ENCODE measurements at places on chromosomes 13 and 19. TPM values are rescaled to one million over a fixed set of nuclear protein-coding genes. Genes with fewer than 3 reads are reported as not detected.

GRCh38 chr13:36029166-36029565 lies 102.0 kb downstream of the DCLK1 start:
- H3K4me3 ChIP-seq, result no peak overlapping the region
- no peak for DNase-seq
- no peaks in the 10 kb centered on the region for H3K4me1 ChIP-seq
- no peaks in the 10 kb centered on the region for H3K36me3 ChIP-seq

The LYPD3 gene
- total RNA-seq, result 3.7 TPM

DNA sequence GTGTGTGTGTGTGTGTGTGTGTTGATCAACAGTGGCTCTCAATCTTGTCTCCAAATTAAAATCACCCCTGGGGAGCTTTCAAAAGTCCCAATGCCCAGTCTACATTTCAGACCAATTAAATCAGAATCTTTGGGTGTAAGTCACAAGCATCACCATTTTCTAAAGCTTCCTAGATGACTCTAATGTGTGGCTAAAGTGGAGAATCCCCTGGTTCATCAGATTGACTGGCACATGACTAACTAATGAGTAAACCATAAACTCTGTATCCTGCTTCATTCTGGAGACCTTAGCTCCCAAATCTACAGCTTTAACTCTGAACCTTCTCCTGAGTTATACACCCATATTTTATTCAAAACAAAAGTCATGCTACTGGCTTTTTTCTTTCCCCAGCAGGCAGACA lies 131.3 kb downstream of the SUCLA2 start:
- DNase-seq, result no peak
- H3K36me3 ChIP-seq, result no peaks in the 10 kb centered on the region
- H3K4me3 ChIP-seq, result no peak overlapping the region
- H3K27ac ChIP-seq, result no peak overlapping the region

DNA sequence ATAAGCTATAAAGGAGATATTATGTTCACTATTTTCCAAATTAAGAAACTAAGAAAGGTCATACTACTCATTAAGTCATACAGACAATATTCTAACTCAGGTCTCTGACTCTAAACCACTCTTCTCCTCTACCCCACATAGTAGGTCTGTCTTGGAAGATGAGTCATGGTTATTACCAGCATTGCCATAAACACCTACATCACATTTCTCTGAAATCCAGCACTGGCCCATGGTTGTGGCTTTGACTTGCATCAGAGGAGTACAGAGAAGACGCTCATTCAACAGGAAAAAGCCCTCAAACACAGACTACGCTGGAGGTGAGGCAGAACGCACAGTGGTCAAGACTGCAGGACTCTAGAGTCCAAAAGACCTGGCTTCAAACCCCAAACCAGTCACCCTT lies 476.8 kb downstream of the COG6 start:
- H3K4me1 ChIP-seq, result peaks cover 21% of the 10 kb centered on the region
- H3K27ac ChIP-seq, result no peak overlapping the region
- no peak overlapping the region for H3K4me3 ChIP-seq
- DNase-seq, result no peak

DNA sequence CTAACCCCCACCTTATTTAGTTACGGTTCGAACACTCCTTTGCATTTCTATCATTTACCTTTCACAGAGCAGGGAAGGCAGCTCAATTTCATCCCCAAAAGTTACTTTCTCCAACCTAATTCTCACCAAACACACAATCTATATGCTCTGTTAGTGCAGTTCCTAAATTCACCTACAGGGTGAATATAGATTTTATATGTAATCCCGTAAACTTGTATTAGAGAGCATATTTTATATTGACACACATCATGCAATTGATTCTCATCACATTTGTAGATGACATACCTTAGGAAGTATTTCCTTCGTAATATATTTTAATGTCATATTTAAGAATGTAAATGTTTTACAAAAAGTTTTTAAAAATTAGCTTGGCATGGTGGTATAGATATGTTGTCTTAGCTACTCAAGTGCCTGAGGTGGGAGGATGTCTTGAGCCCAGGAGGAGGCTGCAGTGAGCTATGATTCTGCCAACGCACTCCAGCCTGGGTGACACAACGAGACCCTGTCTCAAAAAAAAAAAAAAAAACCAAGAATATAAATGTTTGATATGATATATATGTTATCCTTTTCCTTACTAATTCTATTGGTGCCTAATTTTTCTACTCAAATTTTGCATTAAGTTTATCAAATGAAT lies 57.3 kb upstream of the TNFRSF19 start:
- no peak for DNase-seq
- H3K27me3 ChIP-seq, result no peaks in the 10 kb centered on the region
- H3K4me1 ChIP-seq, result no peaks in the 10 kb centered on the region
- H3K27ac ChIP-seq, result no peak overlapping the region

The RNF225 gene
- not detected for total RNA-seq

GRCh38 chr13:103539265-103539664 lies 473.0 kb upstream of the SLC10A2 start:
- H3K27ac ChIP-seq, result no peak overlapping the region
- H3K36me3 ChIP-seq, result no peaks in the 10 kb centered on the region
- DNase-seq, result no peak
- no peaks in the 10 kb centered on the region for H3K4me1 ChIP-seq
- H3K27me3 ChIP-seq, result no peaks in the 10 kb centered on the region
- no peak overlapping the region for H3K4me3 ChIP-seq

The ZNF85 gene
- total RNA-seq, result 6.5 TPM

- peak overlapping the region; percentile 63 for H3K27ac ChIP-seq
- H3K27me3 ChIP-seq, result no peaks in the 10 kb centered on the region
- peak; percentile 63 for DNase-seq
- no peaks in the 10 kb centered on the region for H3K36me3 ChIP-seq
- peaks cover 50% of the 10 kb centered on the region for H3K4me1 ChIP-seq
Measured at GRCh38 chr19:32691952-32692726, 518 bp downstream of the NUDT19 start.

The KLK14 gene
- total RNA-seq, result not detected

The SERTAD1 gene
- total RNA-seq, result 11.3 TPM

GRCh38 chr19:18978616-18979015 lies 37.6 kb upstream of the HOMER3 start:
- H3K36me3 ChIP-seq, result no peaks in the 10 kb centered on the region
- no peak overlapping the region for H3K27ac ChIP-seq
- DNase-seq, result no peak
- no peak overlapping the region for H3K4me3 ChIP-seq
- H3K4me1 ChIP-seq, result no peaks in the 10 kb centered on the region

- no peak overlapping the region for H3K27ac ChIP-seq
- H3K4me1 ChIP-seq, result no peaks in the 10 kb centered on the region
- no peaks in the 10 kb centered on the region for H3K36me3 ChIP-seq
- peak; percentile 32 for DNase-seq
- no peak overlapping the region for H3K4me3 ChIP-seq
Measured at GRCh38 chr19:4567584-4568071, 8.1 kb upstream of the SEMA6B start.

GRCh38 chr13:78228940-78229339 lies 310.3 kb upstream of the EDNRB start:
- no peaks in the 10 kb centered on the region for H3K27me3 ChIP-seq
- no peak for DNase-seq
- H3K27ac ChIP-seq, result no peak overlapping the region
- H3K36me3 ChIP-seq, result no peaks in the 10 kb centered on the region

The RDH8 gene
- not detected for total RNA-seq

DNA sequence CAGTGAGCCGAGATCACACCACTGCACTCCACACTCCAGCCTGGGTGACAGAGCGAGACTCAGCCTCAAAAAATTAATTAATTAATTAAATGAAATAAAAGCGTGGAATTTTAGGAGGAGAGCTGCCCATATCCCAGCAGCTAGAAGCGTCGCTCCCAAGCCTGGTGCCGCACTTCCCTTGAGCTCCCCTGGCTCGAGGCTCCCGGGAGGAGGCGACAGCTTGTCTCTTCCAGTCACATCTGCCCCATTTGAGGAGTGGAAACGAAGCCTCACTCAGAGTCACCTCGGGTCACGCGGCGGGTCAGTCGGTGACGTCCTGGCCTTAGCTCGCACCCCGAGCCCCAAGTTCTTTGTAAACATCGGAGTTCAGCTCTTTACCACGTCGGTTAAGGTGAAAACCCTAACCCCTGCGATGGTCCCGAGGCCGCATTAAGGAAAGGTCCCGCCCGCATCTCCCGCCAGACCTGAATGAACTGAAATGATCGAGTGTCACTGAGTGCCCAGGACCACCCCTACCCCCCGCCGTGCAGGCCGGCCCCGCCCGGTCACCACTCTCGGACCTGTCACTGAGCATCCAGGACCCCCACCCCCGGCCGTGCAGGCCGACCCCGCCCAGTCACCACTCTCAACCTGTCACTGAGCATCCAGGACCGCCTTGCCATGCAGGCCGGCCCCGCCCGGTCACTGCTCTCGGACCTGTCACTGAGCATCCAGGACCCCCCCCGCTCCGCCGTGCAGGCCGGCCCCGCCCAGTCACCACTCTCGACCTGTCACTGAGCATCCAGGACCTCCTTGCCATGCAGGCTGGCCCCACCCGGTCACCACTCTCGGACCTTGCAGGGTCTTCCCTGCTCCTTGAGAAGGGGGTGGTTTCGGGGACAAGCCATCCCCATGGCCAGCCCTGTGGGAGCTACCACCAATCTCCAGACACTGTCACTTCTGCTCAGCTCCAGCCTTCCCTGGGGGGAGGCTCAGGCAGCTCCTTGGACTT lies 176.9 kb downstream of the KDM4B start:
- no peak overlapping the region for H3K4me3 ChIP-seq
- H3K27ac ChIP-seq, result no peak overlapping the region
- H3K4me1 ChIP-seq, result no peaks in the 10 kb centered on the region
- H3K27me3 ChIP-seq, result no peaks in the 10 kb centered on the region

DNA sequence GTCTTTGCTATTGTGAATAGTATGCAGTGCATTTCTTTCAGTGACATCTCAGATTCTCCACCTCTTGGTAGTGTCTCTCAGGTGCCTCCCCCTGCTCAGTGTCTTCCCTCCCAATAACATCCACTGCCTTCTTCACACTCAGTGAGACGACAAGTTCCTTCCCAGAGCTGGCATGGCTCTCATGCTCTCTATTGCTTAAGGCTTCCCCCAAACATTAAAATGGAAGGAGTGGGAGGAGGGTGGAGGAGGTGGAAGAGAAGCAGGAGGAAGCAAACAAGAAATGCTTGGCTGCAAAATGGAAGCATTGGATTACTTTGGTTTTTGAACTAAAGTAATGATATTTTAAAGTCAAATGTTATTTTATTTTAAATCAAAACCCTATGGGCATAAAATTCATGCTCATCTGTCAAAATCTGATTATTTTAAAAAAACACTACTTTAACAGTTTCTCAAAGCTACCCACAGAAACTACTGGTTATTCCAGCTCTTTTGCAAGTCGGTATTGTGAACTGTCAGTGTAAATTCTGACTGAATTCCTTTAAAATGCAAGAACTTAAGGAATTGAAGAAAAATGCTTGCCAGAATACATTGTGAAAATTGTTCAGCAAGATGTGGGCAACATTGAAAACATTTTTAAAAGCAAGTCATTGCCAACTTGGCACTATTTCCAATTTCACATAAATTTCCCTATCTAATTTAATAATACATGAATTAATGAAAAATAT lies 727.6 kb upstream of the ARGLU1 start:
- H3K36me3 ChIP-seq, result no peaks in the 10 kb centered on the region
- H3K4me3 ChIP-seq, result no peak overlapping the region
- H3K27me3 ChIP-seq, result no peaks in the 10 kb centered on the region
- no peak overlapping the region for H3K27ac ChIP-seq
- DNase-seq, result no peak
- H3K4me1 ChIP-seq, result no peaks in the 10 kb centered on the region

The TRPC4 gene
- not detected for total RNA-seq

- no peaks in the 10 kb centered on the region for H3K27me3 ChIP-seq
- no peak overlapping the region for H3K4me3 ChIP-seq
- peaks cover 100% of the 10 kb centered on the region for H3K4me1 ChIP-seq
- no peaks in the 10 kb centered on the region for H3K36me3 ChIP-seq
Measured at GRCh38 chr13:98517576-98518310, 59.2 kb downstream of the STK24 start.

The MBD3L2 gene
- not detected for total RNA-seq

DNA sequence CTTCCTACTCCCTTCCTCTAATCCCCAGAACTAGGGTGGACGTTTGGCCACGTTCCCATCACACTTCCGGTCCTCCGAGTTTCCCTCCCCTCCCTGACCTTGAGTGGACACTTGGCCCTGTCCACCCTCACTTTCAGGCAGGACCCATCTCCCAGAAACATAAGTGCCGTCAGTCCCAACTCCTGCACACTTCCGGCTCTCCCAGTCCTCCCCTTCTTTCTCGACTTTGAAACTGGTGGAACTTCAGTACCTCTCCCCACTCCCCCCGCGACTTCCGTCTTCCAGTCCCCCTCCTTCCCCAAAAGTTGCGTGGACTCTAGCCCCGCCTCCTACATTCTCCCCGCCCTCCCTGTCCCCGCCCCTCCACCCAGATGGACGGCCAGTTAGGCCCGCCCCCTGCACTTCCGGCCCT lies 278 bp upstream of the ZNF274 start:
- H3K36me3 ChIP-seq, result peaks cover 19% of the 10 kb centered on the region
- peak overlapping the region; percentile 97 for H3K27ac ChIP-seq
- H3K27me3 ChIP-seq, result no peaks in the 10 kb centered on the region
- H3K4me1 ChIP-seq, result peaks cover 20% of the 10 kb centered on the region

DNA sequence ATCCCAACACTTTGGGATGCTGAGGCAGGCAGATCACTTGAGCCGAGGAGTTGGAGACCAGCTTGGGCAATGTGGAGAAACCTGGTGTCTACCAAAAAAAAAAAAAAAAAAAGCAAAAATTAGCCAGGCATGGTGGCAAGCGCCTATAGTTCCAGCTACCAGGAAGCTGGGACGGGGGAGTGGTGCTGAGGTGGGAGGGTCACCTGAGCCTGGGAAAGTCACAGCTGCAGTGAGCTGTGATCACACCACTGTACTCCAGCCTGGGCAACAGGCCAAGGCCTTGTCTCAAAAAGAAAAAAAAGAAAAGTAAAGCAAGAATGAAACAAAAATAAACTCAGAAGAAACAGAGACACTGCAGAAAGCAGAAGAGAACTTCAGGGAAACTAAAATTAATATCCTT lies 31.6 kb downstream of the MTRF1 start:
- no peaks in the 10 kb centered on the region for H3K27me3 ChIP-seq
- no peak overlapping the region for H3K27ac ChIP-seq
- H3K4me1 ChIP-seq, result no peaks in the 10 kb centered on the region
- DNase-seq, result no peak
- no peak overlapping the region for H3K4me3 ChIP-seq

DNA sequence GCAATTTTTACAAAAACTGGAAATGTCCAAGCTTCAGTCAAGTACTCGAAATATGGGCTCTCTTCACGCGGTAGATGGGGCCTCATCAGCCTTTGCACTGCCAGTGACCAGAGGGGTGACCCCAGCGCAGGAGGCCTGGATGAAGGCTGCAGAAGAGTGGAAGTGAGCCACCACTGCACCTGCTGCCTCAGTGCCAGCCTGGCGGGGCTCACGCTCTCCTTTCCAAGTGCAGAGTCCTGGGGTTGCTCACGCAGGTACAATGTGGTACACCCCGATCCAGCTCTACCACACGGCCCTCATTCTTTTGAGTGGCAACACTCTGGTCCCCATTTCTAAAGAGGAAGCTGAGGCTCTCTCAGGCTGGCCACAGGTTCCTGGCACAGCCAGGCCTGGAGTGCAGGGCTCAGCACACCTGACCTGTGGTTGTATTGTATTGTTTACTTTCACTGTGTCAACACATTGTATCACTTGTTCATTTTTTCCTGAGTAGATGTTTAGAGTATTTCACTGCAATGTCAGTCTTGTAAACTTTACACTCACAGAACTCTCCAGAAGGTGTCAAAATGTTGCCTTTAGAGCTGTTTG lies 97.3 kb upstream of the SOX1 start:
- no peak overlapping the region for H3K4me3 ChIP-seq
- DNase-seq, result no peak
- H3K27me3 ChIP-seq, result no peaks in the 10 kb centered on the region
- no peaks in the 10 kb centered on the region for H3K4me1 ChIP-seq
- H3K36me3 ChIP-seq, result no peaks in the 10 kb centered on the region
